ENCODE measurements at places on chromosomes 12 and 14.
A peak's percentile ranks its signal among the peaks of the same experiment; 100 is the strongest.

DNA sequence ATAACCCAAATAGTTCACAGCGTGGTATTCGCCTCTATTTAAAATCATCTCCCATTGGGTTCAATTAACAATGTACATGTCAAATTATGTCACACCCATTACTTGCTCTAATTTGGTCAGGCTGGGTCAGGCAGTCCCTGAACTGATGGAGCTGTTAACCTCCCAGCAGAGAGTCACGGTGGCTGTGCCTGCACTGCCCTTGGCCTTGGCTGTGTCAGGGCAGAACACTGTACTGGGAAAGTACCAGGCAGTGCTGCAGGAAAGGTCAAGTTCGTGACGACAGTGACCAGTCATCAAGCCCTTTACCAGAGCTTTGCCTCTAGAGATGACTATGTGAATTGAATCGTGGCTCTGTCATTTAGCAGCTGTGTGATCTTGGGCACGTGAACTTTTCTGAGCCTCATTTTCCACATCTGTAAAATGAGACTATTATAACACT lies 100.0 kb downstream of the ARF6 start:
- no peak for DNase-seq

DNA sequence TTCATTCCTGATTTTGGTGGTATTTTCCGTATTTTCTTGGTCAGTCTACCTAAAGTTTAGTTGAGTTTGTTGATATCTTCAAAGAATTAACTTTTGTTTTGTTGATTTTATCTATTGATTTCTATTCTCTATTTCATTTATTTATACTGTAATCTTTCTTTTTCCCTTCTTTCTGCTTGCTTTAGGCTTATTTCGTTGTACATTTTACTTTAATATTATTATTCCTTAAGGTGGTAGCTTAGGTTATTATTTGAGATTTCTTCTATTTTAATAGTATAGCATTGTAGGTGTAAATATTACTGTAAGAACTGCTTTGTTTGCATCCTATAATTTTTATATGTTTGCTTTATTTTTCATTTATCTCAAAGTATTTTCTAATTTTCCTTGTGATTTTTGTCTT lies 21.4 kb upstream of the KLRF1 start:
- DNase-seq = no peak

- no peak for DNase-seq
Measured at GRCh38 chr12:78155546-78155945, 324.9 kb downstream of the NAV3 start.

DNA sequence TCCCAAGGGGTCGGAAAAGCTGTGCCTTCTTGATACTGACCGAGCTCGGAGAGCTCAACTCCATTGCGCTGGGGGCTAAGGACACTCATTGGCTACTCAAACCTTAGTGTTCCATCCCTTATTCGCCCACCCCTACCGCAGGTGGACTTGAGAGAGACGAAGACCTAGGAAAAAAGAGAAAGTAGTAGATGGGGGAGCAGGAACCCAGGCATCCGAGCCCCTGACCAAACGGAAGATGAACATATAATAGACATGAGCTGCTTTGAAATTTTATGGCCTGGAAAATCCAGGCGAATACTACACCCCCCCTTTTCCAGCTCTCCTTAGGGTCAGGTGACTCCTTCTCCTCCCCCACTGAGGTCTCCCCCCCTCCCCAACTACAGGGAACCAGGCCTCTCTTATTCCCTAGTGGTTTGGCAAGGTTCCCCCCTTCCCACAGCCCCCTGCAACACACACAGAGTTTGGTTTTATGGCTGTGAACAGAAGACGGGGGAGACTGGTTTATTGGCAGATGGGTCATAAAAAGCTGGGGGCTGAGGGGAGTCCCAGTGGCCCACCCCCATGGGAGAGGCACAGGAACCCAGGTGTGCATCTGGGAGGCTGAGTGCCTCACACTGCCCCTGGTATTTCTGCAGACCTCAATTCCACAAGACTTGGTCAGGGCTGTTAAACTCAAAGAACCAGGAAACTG lies 1.6 kb downstream of the GDF11 start:
- DNase-seq = no peak

- no peak for DNase-seq
Measured at GRCh38 chr12:2627076-2627834, 167.5 kb upstream of the FKBP4 start.

- DNase-seq = no peak
Measured at GRCh38 chr12:33156042-33156441, 259.5 kb upstream of the PKP2 start.

DNA sequence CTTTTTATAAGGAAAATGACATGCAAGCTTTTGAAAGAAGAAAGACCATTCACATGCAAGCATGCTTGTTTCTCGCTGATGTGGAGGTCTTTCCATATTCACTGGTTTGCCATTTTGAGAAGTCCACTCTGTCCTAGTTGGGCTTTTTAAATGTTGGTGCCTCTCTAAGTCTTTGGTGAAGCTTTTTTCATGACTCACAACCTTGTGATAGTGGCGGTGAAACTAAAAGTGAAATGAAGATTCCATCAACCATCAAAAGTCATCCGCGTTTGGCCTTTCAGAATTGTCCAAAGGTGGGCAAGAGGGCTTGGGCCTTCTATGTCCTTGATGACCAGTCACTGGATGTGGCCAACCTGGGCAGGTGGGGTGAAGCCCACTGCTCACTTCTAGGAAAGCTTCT lies 4.3 kb downstream of the LRRC74A start:
- DNase-seq = no peak

- no peak for DNase-seq
Measured at GRCh38 chr14:23376482-23377197, at the start of gene CMTM5. TSS of gene CMTM5 (plus strand) at chr14:23377046. CDS start at chr14:23377252, 206 bp downstream.

DNA sequence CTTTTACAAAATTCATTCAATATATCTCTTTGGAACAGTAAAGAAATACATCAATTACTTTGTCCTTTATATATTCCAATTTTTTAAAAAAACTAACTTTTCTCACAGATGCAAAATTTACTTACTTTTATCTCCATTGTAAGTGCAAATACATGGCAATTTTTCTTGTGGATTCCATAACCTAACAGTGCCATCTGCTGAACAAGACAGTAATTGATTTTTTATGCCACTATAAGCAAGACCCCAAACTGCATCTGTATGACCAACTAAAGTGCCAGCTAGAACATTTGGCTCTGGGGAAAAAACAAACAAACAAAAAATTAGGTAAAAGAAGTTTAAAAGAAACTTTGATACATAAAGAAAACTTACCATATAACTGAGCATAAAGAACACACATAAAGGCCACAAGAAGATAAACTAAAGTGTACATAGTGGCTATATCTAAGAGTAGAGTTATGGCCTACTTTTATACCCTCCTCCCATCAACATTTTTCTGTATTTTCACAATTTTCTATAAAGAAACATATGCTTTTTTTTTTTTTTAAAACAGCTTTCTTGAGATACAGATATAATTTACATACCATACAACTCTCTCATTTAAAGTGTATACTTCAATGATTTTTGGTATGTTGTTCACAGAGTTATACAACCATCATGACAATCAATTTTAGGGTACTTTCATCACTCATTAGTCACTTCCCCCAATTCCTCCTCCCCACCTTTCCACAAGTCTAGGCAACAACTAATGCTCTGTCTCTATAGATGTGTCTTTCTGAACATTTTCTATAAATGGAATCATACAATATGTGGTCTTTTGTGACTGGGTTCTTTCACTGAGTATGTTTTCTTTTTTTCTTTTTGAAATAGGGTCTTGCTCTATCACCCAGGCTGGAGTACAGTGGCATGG lies 32.6 kb downstream of the COCH start:
- DNase-seq = no peak

DNA sequence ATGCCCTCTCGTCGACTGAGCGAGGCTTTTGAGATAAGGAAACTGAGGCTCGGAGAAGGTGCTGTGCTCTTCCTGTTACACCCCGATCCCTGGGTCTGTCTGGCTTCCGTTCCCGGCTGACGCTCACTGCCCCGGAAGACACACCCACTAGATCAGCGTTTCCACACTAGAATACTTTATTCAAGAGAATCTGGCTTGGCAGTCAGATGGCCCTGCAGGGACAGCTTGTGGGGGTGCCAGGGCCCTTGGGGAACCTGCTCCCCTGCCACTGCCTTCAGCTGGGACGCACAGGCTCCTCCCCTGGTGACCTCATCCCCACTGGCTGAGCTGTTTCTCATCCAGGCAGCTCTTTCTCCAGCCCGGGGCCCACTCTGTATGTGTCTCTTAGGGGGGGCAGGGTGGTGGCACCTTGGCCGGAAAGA lies 13.7 kb downstream of the PGF start:
- peak; percentile 56 for DNase-seq

DNA sequence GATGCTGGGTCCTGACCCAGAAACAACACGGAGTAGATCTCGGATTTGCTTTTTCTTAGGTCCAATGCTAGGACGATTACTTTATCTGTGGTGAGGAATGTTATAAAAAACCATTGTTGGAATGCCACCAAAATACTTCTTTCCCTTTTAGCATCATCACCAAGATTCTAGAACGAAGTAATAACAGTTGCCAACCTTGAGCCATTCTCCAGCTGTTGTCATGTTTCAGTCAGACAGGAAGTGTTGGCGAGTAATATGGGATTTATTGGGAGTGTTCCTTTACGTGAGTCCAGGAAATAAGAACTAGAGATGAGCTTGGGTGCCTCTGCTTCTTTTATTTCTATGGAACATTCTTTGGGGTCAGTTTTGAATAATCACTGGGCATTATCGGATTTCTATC lies 892.9 kb downstream of the DIO2 start:
- no peak for DNase-seq

DNA sequence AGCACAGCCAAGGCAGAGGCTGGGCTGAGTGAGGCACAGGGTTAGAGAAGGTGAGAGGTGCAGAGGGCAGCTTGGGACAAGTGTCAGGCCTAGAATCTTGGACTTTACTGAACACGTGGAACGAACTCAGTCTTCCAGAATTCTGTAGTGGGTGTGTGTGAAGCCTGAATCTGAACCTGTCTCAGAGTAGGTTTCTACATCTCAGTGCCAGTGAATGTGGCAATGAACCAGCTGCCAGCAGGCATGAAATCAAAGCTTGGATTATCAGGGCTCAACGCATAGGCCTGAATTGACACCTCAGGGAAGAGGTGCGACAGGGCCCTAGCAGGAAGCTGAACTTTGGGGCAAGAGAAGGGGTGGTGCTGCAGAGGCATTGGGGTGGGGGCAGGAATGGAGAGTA lies 104.6 kb downstream of the SAMD4A start:
- DNase-seq = no peak

- DNase-seq = no peak
Measured at GRCh38 chr14:67517083-67517482, 16.0 kb upstream of the PLEKHH1 start.

DNA sequence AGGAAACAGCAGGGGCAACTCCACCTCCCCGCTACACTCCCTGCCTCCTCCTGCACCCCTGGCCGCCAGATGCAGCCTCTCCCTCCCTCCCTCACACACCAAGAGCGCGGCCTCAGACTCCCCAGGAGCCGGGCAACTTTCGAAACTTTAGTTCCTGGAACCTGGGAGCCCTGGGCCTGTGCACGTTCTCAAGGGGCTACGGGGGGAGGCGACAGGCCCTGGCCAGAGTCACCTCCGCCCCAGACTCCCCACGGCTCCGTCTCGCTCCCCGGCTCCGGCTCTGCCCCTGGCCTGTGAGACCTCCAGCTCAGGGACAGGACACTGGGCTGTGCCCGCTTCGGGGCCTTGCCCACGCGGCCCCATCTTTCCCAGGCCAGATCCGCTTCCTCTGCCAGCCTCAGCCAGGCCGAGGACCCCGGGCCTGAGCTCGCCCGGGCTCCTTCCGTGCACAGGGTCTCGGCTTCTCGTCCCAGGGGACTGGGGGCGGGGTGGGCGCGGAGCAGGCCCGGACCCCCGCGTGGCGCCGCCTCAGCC lies 5.5 kb downstream of the AMN start:
- DNase-seq = no peak

- DNase-seq = no peak
Measured at GRCh38 chr12:60489071-60489470, 893.2 kb downstream of the SLC16A7 start.

DNA sequence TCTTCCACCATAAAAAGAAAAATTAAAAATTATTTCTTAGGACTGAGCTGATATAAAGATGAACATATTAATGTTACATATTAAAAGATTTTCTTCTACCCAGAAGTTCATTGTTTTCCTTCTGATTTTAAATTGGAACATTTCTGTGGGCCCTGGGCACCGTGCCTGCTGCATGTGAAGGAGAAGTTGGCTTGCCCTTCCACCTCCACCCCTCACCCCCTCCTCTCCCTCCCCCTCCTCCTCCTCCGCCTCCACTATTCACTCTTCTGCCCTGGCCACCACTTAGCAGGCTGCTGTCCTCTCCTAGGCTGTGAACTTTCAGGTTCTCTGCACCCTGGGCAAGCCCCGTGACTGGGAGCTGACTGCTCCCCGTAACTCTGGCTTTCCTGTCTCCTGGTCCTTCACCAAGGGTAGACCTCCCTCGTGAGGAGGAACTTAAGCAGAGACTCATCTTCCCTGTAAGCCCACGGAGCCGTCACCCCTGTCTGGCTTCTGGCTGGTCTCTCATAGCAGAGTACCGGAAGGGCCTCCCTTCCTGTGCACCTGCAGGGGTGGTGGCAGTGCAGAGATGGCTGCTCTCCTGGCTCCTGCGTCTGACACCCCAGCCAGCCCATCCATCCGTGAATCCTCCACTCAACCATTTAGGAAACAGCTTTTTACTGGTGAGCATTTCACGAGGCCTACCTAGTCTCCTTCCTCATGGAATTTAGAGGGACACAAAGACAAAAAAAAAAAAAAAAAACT lies 12.8 kb downstream of the TUNAR start:
- no peak for DNase-seq

- no peak for DNase-seq
Measured at GRCh38 chr12:123829561-123829960, 67.5 kb downstream of the DNAH10 start.

GRCh38 chr12:18302809-18303430 lies 41.6 kb downstream of the PIK3C2G start:
- DNase-seq = no peak

- no peak for DNase-seq
Measured at GRCh38 chr12:57366315-57366714, 64.5 kb downstream of the R3HDM2 start.

GRCh38 chr12:30438601-30439041 lies 257.0 kb downstream of the IPO8 start:
- DNase-seq = no peak

Data from stimulated activated CD8-positive, alpha-beta memory T cell treated with anti-CD3 and anti-CD28 coated beads, Interleukin-7, amount 100 ng/mL, for 24 hours (primary cell).